ENCODE measurements at places on chromosomes 1 and 21. TPM values are rescaled to one million over a fixed set of nuclear protein-coding genes. Genes with fewer than 3 reads are reported as not detected.

Gene S100A2
- total RNA-seq: 1.6 TPM

Gene FMN2
- not detected for total RNA-seq

Gene C1orf185
- not detected for total RNA-seq

Gene ST6GALNAC3
- total RNA-seq: 34.6 TPM

Gene CLCA2
- total RNA-seq: 0.33 TPM

DNA sequence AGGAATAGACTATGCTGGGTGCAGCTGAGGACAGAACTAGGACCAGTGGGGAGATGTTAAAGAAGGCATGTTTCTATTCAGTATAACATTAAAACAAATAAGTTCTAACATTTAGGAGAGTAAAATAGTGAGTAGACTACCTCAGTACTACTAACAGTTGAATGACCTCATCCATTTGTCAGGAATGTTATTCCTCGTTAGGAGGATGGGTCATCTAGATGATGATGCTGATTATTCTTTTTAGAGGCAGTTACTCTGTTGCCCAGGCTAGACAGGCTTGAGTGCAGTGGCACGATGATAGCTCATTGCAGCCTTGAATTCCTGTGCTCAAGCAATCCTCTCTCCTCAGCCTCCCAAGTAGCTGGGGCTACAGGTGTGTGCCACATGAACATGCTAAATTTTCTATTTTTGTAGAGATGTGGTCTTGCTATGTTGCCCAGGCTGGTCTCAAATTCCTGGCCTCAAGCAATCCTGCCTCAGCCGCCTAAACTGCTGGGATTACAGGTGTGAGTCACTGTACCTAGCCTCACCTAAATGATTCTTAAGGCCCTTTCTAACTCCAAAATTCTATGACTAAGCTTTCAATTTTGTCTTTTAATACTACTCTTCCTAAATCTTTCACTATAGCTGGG is 9.3 kb downstream of the EEIG2 start:
- DNase-seq: no peak

DNA sequence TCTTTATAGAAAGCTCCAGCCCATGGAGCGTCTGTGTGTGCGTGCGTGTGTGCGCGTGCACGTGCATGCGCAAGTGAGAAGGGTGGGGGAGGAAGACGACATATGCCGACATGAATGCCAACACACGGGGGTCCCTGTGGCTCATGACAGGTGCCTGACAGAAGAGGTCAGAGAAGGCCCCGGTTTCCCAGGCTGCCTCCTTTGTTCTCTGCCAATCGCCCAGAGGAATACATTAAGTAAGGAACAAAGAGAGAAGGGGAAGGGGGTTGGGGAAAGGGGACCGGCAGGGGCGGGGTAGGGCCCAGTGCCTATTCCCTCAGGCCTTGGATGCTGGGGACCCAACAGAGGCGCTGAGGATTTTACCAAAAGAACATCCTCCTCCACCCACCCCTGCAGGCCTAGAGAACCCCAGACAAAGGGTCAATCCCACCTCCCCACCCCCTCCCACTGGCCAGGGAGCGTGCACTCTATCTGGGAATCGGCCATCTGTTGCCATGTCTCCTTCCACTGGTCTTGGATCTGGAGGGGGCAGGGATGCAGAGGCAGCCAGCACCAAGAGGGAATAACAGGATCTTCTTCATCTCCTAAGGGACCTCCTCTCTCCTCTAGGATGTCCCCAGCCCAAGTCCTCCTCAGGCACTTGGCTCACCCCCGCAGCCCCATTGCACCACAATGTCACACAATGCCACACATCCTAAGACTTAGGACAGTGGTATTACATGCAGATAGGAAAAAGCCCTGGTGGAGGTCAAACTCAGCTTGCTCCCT is 39.4 kb downstream of the PIK3C2B start:
- DNase-seq: no peak

DNA sequence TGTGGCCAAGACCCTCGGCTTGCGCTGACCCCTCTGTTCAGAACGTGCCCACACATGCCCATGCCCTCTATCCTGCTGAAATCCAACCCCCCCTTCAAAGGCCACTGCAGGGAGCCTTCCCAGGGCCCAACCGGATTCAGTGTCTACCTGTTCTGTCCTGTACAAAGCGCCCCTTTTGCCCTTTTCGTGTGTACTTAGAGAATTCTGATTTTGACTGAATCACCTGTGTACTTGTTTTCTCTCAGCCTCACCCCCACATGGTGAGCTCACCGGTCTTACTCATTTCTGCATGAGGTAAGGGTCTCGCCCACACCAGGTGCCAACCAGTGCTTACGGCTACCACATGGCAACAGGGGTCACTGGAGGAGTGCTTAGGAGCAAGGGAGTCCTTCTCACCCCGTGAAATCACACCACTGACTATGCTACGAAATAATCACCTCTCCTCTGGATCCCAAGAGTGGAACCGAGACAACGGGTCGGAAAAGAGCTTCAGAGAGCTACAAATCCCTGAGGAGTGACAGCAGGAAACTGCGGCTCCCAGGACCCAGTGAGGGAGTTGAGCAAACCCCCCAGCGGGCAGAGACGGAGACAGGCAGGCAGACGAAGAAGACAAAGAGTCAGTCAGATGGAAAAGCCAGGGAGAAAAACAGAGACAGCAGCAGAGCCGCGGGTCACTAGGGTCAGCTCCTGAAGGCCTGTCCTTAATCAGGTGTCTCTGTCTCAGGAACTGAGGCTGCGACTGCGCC is 2.1 kb upstream of the S100A2 start:
- DNase-seq: no peak

GRCh38 chr21:43866659-43867331 is 1.8 kb downstream of the AGPAT3 start:
- no peak for DNase-seq

- DNase-seq: no peak
Observed at GRCh38 chr1:156487862-156488261, 12.7 kb downstream of the MEF2D start.

GRCh38 chr1:236281198-236281653 is 532 bp downstream of the ERO1B start:
- DNase-seq: no peak

DNA sequence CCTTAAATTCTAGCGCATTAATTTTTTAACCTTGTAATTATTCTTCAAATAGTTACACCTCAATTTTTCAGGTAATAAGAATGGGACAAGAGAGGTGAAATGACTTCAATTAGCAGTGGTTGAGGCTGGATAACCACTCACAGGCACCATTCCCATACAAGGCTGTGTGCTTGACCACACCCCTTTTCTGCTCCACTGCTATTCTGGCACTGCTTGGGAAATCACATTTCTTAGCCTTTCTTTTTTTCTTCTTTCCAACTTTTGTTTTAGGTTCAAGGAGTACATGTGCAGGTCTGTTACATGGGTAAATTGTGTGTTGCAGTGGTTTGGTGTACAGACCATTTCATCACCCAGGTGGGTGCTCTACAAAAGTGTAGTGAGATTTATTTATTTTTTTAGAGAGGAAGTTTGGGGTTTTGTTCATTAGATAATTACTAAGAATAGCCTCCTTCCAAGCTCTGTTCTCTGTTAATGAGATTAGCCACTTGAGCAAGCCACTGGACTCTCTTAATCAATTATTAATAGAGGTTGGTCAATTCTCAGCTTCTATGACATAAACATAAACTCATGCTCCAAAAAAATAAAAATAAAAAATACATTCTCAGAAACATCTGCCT is 14.4 kb downstream of the ILDR2 start:
- DNase-seq: no peak

All from pulmonary artery endothelial cell (primary cell).